ENCODE measurements at places on chromosomes 5 and 9. TPM values are rescaled to one million over a fixed set of nuclear protein-coding genes. Genes with fewer than 3 reads are reported as not detected.

Gene DNAI1
- total RNA-seq = 0.30 TPM

Gene SPACA9
- 5.4 TPM for total RNA-seq

Gene PCDHB5
- total RNA-seq = 3.2 TPM

Gene FEM1C
- total RNA-seq = 56.1 TPM

Gene TOR1A
- total RNA-seq = 14.0 TPM

Gene CACNA1B
- total RNA-seq = 0.70 TPM

Gene TBCA
- 130 TPM for total RNA-seq

Gene TERT
- total RNA-seq = not detected

Gene OLFM1
- 8.6 TPM for total RNA-seq

Gene PCDHGB6
- total RNA-seq = 11.9 TPM

Gene CCL27
- not detected for total RNA-seq

Gene HSPA4
- total RNA-seq = 142 TPM

Gene SRD5A1
- 4.2 TPM for total RNA-seq

Gene PCDHA9
- total RNA-seq = 0.03 TPM

Gene TIMD4
- not detected for total RNA-seq

Gene DAPK1
- 2.9 TPM for total RNA-seq

Data from cardiac septum (tissue), 1 donor.